ENCODE measurements at places on chromosomes 11 and 22.

GRCh38 chr22:25113316-25113721 is 86.3 kb upstream of the CRYBB3 start:
- DNase-seq = no peak

- DNase-seq = no peak
These were observed 35.0 kb upstream of the ADORA2A start for GRCh38 chr22:24392218-24392931.

DNA sequence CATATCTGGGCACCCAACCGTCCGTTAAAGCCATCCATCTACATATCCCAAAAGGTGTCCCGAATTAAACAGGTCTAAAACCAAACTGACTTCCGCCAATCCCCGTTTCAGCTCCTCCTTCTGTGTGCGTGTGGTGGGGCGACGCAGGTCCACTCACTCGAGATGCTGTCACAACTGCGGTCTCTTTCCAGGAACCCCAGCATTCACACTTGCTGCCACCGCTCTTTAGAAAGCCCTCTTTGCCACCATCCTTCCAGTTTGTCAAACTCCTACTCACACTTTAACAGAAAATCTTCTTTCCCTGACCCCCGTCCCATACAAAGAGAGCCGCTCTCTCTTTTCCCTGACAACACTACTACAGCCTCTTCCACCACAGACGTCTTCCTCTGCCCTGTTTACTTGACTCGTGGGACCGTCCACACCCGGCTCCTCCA is 467 bp downstream of the ESS2 start:
- DNase-seq = peak; percentile 71

- DNase-seq = no peak
These were observed 5.4 kb downstream of the CSRP3 start for GRCh38 chr11:19196432-19196831.

GRCh38 chr11:121300313-121300971 is 7.9 kb downstream of the SC5D start:
- DNase-seq = no peak

- DNase-seq = no peak
These were observed 769 bp upstream of the CDC42EP1 start for GRCh38 chr22:37559521-37559900.

GRCh38 chr11:92545906-92546471 is 321.4 kb downstream of the FAT3 start:
- no peak for DNase-seq

DNA sequence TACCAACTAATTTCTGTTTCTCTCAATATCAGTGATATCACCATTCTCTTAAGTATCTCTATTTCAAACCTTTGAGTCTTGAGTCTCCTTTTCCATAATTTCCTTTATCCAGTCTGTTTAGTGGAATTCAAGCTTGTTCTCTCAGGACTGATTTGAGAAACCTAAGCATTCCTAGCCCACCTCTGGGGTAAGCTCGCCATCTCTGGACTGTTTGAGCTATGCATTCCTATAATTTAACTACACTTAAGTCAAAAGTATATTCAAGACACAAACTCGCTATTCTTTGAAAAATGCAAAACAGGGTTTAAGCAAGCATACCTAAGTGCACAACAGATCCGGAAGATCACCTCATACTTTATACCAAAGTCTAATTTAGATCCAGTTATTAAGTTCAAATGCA is 2.1 kb upstream of the DLAT start:
- no peak for DNase-seq

DNA sequence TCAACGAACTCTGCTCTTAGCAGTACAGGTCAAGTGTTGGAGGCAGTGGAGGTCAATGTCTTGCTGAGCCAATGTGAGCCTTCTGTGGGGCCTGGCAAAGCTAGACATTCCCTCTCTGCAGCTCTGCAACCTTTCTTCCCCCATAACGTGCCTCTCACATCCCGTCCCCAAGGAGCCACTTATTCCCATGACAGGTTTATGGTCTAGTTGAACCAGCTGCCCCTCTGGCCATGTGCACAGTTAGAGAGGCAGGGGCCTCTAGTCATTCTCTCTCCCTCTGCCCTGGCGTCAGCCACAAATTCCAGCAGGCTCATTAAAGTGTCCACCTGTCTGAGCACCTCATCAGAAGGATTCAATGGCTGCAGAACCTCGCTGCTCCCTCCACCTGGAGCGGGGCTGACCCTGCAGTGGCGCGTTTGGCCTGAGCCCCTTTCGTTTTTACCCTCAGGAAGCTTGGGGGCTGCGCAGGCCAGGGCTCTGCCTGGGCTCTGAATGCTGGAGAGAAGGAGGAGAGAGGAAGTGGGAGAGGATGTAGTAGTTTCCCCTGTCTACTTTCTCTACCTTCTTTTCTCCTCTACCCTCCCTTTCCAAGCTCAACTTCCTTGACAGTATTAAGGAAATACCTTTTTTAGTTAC is 302.1 kb upstream of the B3GAT1 start:
- no peak for DNase-seq

- DNase-seq = no peak
These were observed 67.4 kb downstream of the MICAL2 start for GRCh38 chr11:12177739-12178338.
